ENCODE measurements at places on chromosomes 1 and 21.

DNA sequence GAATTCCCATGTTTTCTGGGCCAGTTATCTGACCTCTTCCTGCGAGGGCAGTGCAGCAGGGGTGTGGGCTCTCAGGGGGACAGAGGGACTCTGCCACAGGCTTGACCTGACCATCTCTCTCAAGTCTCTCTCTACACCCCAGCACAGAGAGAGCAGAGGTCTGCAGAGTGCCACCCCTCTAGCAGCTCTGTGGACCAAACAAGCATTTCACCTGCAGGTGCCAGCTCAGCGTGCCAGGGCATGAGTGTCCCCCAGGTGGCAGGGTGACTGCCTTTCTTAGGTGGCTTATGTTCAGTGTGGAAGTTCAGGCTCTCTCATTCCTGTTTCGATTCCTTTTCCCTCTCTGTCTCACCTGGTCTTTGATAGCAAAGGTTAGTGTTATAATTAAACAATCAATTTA, 191.3 kb downstream of the CACNA1E start:
- DNase-seq = no peak

DNA sequence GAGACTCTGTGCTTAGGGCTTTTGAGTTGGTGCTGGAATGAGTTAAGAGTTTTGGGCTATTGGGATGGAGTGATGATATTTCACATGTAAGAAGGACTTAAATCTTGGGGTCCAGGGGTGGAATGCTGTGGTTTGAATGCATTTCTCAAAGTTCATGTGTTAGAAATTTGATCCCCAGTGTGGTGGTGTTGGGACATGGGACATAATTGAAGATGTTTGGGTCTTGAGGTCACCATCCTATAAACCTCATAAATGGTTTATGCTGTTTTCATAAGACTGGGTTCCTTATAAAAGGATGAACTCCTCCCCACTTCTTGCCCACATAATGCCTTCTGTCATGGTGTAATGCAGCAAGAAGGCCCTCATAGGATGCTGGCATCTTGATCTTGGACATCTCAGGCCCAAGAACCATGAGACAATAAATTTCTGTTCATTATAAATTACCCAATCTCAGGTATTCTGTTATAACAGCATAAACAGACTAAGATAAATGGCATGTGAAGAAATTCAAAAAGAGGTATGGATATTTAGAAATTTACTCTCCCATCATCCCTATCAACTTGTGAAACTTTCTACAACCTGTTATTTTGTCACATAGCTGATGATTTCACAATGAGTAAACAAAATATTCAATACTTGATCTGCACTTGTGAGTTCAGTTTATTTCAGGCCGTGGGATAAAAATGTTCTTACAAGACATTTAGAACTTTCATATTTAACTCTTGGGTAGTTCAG, 48.0 kb upstream of the NEK7 start:
- no peak for DNase-seq

GRCh38 chr1:55965981-55966461, 613.3 kb downstream of the PLPP3 start:
- DNase-seq = peak; percentile 46

- DNase-seq = no peak
Measured at GRCh38 chr1:56397811-56398231, 181.5 kb downstream of the PLPP3 start.

DNA sequence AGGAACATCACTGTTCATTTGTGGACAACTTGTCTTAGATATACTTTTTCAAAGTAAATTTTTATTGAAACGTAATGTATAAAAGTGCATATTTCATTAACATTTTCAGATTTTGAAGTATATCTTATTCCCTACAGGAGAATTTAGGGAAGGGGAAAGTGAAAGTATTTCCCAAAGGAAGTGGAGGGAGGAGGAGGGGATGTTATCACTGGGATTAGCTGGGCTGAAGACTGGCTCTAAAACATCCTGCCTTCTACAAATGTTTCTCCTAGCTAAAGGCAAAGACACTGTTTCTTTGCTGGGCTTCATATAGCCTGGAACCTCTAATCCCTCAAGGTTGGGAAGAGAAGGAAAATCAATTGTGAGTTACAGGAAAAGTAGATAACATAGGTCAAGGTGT, 7.1 kb upstream of the ZNF697 start:
- no peak for DNase-seq

DNA sequence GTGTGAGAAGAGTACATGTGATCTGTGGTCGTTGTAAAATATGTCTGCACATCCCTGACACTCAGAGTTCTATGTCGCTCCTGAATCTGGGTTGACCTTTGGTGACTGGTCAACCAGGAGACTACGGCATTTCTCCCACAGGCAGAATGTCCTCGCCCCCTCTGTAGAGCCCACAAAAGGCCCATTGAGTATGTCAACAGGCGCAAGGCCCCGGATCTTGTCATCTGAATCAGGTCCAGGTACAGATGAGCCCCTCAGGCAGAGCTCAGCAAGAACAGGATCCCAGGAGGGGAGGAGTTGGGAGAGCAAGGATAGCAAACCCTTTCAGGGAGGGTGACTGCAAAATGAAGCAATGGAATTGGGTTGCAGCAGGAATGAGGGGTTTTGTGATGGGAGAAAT, 126.5 kb downstream of the MATN1 start:
- no peak for DNase-seq

DNA sequence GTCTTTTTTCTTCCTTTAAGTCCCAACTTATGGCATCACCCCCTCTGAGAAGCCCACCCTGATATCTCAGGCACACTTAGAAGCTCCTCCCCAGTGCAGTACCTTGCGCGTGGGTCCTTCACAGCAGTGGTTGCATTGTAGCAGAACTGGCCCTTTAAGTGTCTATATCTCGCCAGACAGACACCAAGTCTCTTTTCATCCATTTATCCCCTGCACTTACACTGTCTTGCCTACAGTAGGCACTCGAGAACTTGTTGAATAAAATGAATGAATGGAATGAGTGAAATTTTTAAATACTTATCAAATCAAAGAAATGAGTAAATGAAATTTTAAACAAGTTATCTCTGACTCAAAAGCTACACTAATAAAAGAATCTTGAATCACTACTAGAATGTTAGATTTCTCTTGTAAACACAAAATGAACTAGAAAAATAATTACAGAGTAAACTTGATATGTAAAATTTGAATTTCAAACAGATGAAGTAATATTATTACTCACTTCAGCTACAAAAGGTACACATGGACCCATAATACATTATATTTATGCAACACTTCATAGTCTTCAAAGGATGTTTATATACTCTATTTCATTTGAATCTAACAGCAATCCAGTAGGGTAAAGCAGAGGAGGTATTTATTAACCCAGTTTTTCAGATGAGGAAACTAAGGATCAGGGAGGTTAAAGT, 54.7 kb upstream of the MAN1A2 start:
- DNase-seq = no peak

DNA sequence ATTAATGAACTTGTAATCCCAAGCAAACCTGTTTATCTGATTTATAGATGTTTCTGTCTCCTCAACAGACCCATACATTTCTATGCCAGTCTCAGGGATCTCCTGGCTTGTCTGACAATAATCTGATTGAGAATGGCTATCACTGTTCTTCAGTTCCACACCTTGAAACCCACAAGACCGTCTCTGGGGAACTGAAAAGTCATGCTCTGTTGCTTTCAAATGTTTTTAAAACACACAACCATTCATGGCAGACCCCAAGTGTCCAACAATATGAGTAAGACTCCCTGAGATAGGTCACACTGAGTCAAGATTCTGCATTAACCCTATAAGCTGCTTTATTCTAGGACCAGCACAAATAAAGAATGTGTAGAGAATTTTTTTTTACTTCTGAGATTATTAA, 611.2 kb upstream of the PLXNA2 start:
- DNase-seq = no peak

DNA sequence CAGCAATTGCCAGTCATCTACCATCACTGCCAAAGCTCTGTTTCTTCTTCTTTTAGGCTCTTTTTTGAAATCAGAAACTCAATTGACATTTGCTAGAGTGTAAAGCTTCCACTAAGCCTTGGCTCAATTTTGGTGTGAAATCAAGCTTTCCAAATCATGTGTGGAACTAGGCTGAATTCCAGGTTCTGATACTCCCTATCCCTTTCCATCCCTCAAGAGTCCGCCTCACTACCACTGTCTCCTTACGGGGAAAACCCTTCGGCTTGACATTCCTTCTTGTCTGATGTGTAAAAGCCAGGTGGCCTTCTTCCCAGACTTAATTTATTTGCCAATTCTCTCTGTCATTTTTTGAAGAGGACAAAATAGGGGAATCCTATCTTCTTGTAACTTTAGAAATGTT, 47.2 kb upstream of the PRMT6 start:
- DNase-seq = peak; percentile 92

DNA sequence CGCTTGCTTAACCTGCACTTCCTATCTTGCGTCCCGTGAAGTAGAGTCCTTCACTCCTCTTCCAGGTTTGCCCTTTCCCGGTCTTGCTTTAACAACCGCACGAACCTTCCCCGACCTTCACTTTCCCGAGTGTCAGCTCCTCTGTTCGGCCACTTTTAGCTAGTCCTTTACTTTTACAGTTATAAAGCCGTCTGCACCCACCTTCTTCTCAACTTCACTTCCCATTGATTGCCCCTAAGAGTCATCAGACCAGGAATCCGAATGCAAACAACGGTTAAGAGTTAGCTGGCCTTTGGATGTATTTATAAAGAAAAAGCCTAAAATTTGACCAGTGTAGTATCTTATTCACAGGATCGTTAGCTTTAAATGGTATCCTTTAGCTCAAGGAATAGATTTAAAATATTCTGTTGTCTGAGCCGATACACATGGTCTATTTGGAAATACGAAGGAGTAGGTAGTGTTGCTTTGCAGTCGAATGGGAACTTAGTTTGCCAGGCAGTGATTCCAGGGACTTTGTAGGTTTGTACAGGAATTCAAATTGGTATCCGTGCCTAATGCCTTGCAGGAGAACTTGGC, 1.4 kb downstream of the PPP2R5A start:
- DNase-seq = peak; percentile 38

GRCh38 chr1:244642526-244642925, 10.4 kb upstream of the DESI2 start:
- no peak for DNase-seq

DNA sequence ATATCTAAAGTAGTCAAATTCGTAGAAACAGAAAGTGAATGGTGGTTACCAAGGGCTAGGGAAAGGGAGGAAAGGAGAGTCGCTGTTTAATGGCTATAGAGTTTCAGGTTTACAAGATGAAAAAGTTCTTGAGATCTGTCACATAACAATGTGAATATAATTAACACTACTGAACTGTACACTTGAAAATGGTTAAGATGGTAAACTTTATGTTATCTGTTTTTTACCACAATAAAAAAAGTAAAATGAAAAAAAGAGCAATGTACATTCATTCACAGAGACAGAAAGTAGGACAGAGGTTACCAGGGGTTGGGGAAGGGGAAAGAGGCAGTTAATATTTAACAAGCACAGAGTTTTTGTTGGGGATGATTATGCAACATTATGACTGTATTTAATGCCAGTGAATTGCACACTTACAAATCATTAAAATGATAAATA, 53.3 kb upstream of the SEC16B start:
- DNase-seq = no peak

- DNase-seq = peak; percentile 17
Measured at GRCh38 chr1:171344473-171344820, 30.5 kb downstream of the FMO4 start.

DNA sequence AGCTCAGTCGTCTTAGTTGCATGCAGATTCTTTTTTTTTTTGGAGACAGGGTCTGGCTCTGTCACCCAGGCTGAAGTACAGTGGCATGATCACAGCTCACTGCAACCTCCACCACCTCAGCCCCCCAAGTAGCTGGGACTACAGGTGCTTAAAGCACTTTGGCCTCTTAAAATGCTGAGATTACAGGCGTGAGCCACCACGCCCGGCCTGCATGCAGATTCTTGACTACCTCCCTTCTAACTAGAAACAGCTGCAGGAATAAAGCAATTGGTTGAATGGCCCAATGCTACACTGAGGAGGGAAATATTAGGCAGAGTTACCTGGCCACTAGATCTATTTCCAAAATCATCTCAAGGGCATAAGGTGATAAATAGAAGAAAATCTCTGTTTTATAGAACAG, 29.5 kb upstream of the TTC39A start:
- DNase-seq = no peak

DNA sequence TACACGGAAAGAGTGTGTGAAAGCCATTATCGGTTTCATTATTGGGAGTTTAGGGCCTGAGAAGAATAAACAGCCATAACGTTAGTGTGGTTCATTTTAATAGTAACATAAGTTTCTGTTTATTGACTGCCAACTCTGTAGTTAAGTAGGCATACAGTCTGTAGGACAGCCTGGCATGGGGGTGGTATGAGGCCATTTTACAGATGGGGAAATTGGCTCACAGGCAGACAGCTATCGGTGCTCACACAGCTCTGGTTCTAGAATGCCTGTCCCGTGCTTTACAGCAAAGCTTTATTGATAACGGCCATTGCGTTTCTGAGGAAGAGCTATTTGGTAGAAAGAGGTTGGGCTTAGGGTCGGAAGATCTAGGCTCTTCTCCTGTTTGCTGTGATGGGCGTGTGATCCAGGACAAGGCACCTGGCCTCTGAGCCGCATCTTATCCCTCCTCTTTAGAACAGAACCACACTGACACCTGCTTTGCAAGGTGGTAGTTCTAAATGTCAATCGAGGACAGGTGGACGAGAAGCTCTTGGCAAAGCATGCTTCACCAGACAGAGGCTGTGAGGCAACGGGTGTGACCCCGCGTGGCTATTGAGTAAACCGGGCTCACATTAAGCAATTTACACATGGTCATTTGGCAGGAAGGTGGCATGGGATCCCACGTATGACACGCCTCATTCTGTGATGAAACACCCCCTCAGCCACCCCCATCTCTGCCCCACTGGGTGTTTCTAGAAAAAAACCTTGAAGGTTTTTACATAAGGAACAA, 14.9 kb downstream of the ETS2 start:
- DNase-seq = no peak

- DNase-seq = no peak
Measured at GRCh38 chr1:114833421-114833820, 21.2 kb upstream of the SYCP1 start.

DNA sequence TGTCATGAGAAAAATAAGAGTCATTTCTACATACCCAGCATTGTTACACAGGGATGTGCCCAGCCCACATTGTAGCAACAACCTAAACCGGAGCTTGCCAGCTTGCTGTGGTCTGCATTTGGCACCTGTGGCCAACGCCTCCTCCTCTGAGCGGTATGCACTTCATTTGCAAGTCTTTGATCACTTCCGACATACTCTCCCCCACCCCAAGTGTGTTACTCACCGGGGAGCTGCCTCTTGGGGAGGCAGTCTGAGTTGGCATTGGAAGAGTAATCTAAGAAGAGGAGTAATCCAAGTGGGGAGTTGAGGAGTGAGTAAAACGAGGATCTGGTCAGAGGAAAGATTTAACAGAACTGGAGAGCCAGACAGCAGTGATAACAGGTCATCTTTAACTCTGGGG, 3.8 kb downstream of the BCL9 start:
- DNase-seq = peak; percentile 22

Measured in muscle of leg (tissue), 16 donors.